ENCODE measurements at places on chromosomes 12 and 14.

DNA sequence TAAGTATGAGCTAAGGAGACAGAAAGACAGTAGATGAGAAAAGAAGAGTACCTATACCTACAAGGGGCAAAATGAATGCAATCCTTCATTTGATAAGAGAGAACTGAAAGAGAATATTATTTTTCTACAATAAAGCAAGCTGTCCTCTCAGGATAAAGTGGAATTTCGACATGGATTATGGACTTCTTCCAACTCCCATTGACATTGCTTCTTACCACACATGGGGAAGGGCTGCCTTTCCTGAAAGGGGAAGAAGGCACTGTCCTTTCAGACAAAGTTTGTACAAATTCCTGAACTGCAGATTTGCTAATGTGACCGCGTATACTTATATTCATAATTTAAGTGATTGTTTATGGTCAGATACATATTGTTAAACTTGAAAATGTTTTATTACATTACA, 4.3 kb upstream of the HEBP1 start:
- DNase-seq: no peak

DNA sequence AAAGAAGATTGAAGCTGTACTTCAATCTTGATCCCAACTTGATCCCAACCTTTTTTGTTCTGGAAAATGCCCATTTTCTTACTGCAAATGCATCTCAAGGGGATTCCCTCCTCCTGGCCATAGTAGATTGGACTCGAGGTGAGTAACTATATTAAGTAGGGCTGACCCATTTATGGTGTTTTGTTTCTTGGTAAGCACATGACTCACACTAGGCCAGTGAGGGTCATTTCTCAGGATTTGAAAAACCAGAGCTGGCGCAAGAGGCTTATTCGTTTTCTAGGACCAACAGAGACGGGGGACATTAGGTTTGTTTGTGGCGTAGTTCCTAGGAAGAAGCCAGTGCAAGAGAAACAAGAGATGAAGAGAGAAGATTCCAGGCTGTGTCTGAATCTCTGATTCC, 51.4 kb downstream of the MRPL42 start:
- no peak for DNase-seq

- no peak for DNase-seq
These were observed 33.5 kb upstream of the CERS5 start for GRCh38 chr12:50200552-50201273.

DNA sequence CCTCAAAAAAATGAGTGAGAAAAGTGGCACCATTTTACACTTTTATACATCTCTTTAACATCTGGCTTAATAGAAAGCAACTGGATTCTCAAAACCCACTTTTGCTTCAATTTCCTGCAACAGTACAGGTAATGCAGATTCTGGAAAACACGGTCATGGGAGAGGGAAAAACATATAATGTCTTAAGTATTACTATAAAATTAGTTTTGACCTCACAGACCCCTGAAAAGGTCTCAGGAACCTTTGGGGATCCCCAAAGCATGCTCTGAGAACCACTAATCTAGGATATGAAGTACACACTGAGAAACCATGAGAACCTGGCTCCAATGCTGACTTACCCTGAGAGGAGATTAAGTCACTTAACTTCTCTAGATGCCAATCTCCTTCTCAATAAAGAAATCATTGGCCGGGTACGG, 64.7 kb downstream of the PPP2R5E start:
- DNase-seq: no peak

- no peak for DNase-seq
These were observed 72.3 kb downstream of the NTS start for GRCh38 chr12:85946375-85946774.

DNA sequence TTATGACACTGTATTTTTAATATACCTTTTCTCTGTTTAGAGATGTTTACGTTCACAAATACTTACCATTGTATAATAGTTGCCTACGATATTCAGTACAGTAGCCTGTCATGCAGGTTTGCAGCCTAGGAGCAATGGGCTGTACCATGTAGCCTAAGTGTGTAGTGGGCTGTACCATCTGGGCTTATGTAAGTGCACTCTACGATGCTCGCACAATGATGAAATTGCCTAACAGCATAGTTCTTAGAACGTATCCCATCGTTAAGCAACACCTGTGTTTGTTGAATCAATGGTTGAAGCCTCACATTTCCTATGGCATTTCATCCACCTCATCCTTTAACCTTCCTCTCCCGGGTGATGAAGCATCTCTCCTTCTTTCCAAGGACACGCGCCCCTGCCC, 12.5 kb upstream of the EML1 start:
- DNase-seq: no peak

DNA sequence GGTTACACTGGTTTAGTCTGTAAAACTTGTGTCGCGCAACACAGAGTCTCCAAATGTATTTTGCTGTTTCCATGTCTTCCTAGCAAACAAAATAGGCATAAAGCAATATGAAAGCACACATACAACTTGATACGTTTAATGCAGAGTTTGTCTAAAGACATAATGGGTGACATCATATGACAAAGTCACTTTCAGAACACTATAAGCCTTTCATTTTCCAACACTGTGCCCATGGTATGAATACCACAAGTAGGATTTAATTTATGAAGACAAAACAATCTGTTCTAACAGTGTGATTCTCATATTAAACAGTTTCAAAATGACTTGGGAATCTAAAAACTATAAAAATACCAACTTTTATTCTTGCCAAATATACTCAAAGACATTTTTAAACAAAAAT, 58.4 kb downstream of the PTPN21 start:
- no peak for DNase-seq

GRCh38 chr12:64558754-64559153, 51.5 kb upstream of the RASSF3 start:
- DNase-seq: no peak

GRCh38 chr14:102499401-102500157, 10.0 kb downstream of the ANKRD9 start:
- DNase-seq: no peak

DNA sequence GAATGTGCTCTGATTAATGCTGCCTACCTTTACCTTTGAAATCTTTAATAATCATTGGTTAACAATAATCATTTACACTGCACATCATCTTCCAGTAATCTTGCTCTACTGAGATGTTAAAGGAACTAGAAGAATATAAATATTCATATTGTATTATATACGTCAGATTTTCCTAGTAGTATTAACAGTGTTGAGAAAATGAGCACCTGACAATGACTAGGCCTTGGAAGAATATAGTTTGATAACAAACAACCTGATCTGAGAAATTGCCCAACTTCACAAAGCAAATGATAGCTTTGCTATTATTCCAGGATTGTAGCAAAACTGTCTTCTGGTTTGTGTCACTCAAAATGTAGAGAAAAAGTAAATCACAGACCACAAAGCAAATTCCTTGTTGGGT, 467.1 kb downstream of the NOVA1 start:
- DNase-seq: no peak

DNA sequence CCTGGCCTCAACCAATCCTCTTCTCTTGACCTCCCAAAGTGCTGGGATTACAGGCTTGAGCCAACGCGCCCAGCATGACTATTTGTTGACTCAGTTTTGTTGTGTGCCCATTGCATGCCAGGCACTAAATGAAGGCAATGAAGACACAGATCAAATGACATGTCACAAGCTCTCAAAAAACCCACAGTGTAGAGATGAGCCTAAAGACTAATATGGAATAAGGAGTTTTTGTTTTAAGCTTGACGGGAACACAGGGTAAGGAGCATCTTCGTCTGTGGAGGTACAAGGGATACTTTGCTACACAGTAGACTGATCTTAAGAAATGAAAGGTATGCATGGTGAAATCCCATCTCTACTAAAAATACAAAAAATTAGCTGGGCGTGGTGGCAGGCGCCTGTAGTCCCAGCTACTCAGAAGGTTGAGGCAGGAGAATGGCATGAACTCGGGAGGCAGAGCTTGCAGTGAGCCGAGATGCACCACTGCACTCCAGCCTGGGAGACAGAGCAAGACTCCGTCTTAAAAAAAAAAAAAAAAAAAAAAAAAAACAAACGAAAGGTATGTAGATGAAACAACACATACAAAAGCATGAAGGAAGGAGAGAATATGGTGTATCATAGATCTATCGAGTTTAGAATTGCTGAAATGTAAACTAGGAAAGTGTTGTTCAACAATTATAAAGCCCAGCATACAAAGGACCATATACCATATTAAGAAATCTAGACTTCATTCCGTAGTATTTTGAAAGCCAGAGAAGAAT, 122.1 kb upstream of the PTPRB start:
- DNase-seq: no peak

DNA sequence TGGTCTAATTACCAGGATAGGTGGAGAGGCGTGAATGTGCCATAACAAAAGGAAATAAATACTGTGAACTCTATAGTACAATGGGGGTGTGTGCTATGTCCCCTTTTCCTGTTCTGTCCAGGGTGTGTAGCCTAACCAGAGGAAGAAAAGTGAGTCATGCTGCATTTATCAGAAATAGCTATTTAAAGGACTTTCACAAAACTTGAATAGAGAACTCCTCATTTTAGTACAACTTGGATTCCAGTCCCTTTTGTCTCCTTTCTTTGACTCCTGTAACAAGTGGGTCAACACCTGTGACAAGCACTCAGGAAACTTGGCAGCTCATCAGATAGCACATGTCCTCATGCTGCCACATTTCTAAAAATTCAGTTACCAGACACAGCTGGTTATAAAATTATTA, 123.4 kb downstream of the CCDC91 start:
- no peak for DNase-seq

DNA sequence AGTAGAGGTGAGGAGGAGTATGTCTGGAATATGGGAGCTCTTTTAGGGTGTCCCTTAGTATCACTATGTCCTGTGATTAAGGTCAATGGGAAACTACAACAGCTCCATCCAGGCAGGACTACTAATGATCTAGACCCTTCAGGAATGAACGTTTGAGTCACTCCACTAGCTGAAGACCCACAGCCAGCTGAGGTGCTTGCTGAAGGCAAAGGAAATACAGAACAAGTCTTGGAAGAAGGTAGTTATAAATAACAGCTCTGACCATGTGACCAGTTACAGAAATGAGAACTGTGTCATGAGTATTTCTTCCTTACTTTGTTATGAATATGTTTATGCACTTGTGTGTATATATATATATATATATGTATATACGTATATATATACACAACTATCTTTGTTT, 40.5 kb upstream of the USP44 start:
- DNase-seq: no peak

DNA sequence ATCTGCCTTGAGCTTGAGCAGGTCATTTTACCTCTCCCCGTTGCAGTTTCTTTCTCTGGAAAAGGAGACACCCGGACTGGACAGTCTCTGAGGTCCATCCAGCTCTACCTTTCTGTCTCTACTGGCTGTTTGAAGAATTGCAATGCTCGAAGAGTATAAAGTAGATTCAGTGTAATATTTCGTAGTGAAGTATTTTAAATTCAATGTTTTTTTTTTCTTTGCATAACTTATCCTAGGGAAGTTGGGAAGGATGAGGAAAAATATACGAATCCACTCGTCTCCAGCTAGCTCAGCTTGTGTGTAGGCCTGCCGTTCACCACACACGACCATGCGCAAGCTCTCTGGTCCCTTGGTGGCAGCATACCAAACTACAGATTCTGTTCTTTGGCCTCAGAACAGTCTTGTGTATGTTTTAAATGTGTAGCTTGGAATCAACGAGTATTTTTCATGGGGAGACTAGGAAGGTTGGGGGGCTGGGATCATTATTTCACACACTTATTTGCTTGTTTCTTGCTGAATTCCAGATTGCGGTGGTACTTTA, 307.9 kb downstream of the CACNA1C start:
- no peak for DNase-seq

DNA sequence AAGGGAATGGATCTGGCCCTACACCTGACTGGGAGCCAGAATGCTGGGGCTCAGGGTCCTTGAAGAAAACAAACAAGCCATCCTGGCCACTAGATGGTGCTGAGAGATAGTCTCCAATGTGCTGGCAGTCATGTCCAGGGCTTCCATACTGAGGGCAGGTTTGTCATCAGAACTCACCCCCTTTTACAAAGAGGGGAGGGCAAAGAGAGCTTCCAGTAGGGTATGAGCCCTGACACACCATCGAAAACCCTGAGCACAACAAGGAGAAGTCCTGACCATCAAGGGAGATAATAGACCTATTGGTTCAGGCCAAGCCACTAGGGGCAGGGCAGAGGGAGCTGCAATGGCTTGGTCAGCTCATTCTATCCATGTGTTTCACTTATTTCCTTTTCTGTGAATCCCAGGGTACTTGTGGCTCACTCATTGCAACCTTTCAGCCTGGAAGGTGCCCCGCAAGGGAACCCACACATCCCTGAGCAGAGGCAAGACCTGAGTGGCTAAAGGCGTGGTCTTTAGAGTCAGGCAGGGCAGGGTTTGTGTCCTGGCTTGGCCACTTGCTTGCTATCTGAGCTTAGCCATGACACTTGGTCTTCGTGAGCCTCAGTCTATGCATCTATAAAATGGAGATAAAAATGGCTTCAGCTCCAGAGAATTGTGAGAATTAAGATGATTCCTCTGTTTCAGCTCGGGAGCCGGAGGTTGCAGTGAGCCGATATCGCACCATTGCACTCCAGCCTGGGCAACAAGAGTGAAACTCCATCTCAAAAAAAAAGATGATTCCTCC, 6.2 kb upstream of the PLEKHH1 start:
- DNase-seq: peak; percentile 67

DNA sequence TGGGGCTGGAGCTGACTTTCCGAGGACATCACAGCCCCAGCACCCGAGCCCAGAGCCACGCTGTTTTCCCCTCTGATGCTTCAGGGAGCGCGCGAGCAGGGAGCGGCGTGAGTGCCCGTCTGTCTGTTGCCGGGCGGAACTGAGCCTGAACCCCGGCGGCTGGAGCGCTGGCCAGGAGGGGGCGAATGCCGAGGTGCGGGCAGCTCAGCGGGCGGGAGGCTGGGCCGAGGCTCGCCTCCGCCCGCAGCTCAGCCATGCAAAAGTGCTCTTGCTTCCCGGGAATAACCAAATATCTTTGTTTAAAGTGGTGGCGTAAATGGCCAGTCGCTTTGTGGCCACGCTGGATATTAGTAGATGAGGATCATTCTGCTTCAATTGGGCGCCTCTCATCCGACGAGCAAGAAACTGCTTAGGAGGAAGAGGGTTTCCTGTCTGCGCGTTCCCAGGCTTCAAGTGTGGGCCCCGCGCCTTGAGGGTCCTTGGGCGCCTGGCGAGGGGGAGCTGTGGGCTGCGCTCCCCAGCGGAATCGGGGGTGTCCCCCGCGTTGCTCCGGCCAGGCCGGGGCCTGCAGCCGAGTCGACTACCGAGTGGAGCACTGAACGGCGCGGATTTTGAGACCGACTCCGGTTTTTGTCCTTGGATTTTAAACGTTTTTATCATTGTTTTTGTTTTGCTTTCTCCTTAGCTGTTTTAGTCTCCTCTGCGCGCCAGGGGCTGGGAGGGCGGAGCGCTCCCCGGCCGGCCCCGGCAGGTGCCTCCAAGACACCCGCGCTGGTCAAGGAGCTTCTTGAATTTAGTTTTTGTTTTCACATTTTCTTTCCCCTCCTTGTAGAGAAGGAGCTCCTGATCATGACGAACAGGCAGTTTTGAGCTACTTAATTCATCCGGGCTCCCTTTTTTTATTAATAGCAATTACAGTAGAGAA, 831 bp upstream of the NKX2-1 start:
- DNase-seq: no peak

DNA sequence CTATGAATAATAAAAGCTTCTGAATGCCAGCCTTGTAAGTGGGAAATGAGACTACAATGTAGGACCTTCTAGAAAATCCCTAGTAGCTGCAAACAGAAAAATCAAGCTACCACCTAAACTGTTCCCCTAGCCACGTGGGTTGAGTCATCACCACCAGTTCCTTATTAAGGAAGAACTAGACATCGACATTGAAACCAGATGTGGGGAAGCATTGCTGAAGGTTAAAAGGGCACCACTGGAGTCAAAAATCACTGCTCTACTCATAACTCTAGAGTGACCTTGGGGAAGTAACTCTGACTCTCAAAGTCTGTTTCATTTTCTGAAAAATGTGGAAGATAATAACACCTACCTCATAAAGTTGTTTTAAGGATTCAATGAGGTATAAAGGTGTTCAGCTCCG, 9.4 kb upstream of the CNIH1 start:
- DNase-seq: no peak

Measured in anterior cingulate cortex (tissue), 58 donors.